ENCODE measurements at places on chromosomes 11 and 22.

GRCh38 chr11:128737704-128738103 lies 43.8 kb downstream of the FLI1 start:
- DNase-seq = no peak

DNA sequence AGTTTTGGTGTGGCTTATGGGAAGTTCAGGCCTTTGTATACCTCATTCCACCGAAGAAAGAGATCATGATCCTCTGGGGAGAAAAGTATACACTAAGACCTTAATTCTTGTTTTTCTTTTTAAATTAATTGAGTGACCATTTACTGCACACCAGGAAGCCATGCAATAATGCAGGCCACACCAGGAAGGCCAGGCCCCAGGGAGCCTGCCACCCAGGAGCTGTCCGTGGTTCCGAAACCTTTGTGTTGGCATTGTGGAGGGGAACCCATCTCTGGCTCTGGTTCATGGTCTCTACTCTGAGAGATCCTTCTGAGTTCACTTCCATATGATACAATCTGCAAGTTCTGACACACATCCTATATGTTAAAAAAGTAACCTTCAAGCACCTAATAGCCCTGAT lies 291.8 kb downstream of the MIAT start:
- DNase-seq = no peak

- no peak for DNase-seq
Measured at GRCh38 chr11:92601048-92601447, 368.4 kb upstream of the MTNR1B start.

GRCh38 chr22:41557401-41558240 lies 3.2 kb upstream of the CSDC2 start:
- no peak for DNase-seq

- DNase-seq = no peak
Measured at GRCh38 chr11:58596621-58597020, 17.8 kb downstream of the ZFP91 start.

DNA sequence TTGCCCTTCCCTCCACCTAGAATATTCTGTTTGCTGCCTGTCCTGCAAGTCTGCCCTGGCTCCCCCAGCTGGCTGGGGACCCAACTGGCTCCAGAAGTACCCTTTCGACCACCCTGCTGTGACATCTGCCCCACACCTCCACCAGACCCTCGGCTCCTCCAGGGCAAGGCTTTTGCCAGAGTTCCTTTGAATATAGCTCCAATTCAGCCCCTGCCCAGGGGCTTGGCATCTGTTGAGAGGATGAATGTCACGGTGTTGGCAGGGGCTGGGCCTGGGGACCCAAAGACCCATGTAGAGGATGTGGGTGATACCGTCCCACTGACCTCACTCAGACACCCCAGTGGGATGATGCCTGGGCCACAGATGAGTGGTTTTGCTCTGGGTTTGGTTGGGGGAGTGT lies 4.0 kb downstream of the NLRP6 start:
- no peak for DNase-seq

GRCh38 chr11:119637481-119637880 lies 91.5 kb downstream of the NECTIN1 start:
- DNase-seq = no peak

DNA sequence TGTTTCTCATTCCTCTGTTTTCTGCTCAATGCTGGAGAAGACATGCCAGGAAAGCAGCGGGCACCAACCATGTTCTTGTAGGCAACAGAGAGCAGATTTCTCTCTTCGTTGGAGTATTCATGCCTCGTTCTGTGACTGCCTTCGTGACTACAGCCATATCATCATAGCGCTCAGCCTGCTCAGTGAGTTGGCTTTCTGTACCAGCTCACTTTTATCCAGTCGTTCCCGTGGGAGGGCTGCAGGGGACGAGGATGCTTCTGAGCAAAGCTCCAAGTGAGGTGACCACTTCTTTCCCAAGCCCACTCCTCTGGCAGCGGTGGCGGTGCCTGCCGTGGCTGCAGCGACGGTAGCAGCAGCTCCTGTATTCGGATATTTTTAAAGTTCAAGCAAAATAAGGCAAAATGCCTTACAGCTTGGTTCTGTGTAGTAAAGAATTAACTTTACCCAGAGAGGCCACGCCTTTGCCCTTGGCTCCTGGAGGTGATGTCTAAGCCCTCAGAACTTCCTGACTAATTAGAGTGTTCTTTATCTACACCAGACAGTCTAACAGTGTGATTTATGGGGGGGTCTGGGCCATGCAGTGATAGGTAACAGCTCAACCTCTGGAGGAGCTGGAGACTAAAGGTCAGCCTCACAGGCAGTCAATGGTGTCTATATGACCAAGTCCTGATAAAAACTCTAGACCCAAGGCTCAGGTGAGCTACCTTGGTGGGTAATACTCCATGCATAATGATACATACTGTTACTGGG lies 35.3 kb downstream of the LDHAL6A start:
- no peak for DNase-seq

Measured in activated gamma-delta T cell treated with Interleukin-2 at 50 U/mL for 16 hours (primary cell).